ENCODE measurements at places on chromosomes 11 and 22.

- peak; percentile 8 for DNase-seq
Observed at GRCh38 chr11:95338430-95338991, 107.5 kb upstream of the SESN3 start.

DNA sequence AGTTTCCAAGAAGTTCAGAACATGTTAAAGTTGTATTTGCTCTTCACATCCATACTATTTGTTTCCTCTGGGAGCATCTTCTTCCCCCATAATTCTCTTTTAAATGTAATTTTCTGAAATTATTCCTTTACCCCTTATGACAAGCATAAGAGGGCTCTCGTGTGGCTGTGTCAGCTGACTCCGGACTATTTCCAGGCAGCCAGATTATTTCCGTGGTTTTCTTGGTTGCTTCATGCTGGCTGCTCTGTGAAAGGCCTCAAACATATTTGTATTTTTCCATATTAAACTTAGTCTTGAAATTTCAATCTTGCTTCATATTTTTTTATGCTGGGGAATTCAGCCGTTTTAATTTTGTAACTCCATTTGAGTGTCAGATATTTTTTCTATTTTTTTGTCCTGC lies 2.8 kb upstream of the MMP1 start:
- no peak for DNase-seq

DNA sequence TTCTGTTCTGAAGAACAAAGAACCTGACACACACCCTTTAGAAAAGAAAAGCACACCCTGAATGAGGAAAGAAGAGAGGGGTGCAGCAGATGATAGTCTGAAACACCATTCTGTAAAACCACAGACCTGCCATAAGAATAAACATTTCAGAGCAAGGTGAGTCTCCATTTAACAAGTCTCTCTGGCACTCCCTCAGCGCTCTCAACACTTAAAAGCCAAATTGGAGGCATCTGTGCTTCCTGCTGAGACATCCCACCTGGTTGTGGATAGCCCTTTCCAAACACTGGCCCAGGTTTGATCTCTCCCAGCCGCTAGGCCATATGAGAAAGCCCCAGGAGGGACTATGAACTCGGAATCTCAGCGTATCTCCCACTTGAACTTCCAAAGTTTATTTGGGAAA lies 36.3 kb downstream of the ETS1 start:
- no peak for DNase-seq

DNA sequence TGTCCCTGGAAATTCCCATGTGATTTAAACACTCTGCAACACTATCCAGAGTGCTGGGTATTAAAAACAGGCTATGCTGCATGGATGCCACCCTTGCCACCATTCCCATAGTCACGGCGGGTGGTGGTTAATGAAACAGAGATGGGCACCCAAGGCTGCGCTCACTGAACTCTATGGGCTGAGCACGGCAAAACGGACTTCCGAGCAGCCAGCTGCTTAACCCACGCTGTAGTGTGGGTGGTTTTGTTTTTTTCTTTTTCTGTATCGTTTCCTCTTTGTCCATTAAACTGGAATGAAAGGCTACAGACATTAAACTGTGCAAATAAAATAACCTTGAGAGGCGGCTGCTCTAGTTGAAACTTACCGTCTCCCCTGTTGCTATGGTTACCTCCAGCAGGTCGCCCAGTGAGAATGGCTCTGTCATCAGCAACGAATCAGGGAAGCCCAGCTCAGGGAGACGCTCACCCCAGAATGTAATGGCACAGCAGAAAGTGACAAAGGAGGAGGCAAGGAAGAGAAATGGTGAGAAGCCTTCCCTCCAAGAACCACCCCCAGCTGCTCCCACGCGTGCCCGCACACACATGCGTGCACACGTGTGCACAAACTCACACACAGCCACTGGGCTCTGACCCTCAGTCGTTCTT lies 102.1 kb downstream of the C11orf91 start:
- no peak for DNase-seq

DNA sequence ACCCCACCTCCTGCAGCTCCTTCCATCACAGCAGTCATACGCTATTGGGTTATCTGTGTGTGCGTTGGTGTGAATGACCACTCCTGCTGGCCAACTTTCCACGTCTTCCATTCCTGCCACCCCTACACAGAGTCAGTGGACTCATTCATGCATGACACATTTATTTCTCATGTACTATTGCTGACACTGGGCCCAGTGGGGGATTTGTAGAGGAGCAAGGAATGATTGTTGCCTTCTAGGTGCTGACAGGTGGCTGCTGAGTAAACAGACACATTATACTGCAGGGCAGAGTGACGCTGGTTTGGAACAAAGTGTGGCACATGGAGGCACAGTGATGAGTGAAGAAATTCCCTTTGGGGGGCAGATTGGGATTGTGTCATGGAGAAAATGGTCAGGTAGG lies 113.9 kb downstream of the CCDC81 start:
- DNase-seq = no peak

DNA sequence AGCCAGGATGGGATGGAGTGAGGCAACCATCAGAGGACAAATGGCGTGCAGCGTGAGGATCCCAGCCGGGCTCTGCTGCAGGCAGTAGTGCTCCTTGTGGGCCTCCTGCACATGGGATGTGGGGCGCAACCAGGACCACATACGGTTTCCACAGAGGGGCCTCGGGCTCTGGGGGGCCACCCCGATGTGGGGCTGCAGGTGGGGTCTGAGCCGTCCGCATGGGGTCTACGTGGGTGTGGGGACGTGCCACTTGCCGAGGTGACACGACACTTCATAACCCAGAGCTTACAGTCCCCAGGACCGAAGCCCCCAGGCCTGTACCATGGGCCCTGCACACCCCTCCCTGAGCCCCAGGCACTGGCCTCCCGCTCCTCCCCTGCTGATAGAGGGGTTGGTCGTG lies 10.8 kb downstream of the TTLL8 start:
- no peak for DNase-seq

- DNase-seq = peak; percentile 32
Observed at GRCh38 chr22:22168190-22168940, 76.2 kb upstream of the VPREB1 start.

GRCh38 chr11:70887542-70887827 lies 364.9 kb downstream of the SHANK2 start:
- DNase-seq = no peak

DNA sequence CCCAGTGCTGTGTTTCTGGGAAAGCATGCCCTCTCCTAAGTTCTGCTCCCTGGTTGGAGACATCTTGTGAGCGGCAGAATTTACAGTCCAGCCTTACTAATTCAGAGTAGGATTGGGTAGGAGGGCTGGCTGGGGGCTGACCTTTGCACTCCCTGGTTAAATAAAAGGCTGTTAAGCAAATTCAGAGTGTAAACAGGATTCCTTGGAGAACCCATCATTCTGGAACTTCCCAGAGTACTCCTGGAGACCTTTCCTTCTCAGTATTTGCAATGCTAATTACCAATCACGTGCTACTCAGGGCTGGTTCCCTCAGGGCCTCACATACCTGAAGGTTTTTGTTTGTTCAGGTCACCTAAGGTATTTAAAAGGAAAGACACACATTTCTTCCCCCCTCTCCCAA lies 340.2 kb downstream of the TBC1D22A start:
- no peak for DNase-seq

- no peak for DNase-seq
Observed at GRCh38 chr11:11510939-11511338, 110.9 kb downstream of the GALNT18 start.

DNA sequence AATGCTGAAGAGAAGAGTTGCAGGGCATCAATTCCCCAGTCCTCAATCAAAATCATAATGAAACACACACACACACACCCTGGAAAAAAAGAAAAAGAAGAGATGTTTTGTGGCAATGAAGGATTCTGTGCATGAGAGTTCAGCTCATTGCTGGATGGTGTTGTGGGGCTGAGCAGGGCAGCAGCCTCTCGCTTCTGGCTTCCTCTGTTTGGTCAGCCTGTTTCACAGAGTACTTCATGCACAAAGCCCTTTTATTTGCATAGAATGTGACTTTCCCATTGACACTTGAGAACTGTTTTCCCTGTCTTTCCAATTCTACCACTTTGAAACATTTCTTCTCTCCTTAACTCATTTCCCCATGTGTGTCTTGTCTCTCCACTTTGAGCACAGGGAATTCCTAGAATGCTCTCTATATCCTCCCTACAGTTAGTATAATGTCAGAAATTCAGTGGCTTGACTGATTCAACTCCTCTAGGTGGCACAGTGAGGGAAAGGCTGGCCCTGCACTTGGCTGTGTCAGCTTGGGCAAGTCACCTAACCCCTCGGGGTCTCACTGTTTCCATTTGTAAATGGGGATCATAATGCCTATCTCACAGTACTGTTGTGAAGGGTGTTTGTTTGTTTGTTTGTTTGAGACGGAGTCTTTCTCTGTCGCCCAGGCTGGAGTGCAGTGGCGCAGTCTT lies 25.4 kb upstream of the BSX start:
- no peak for DNase-seq

DNA sequence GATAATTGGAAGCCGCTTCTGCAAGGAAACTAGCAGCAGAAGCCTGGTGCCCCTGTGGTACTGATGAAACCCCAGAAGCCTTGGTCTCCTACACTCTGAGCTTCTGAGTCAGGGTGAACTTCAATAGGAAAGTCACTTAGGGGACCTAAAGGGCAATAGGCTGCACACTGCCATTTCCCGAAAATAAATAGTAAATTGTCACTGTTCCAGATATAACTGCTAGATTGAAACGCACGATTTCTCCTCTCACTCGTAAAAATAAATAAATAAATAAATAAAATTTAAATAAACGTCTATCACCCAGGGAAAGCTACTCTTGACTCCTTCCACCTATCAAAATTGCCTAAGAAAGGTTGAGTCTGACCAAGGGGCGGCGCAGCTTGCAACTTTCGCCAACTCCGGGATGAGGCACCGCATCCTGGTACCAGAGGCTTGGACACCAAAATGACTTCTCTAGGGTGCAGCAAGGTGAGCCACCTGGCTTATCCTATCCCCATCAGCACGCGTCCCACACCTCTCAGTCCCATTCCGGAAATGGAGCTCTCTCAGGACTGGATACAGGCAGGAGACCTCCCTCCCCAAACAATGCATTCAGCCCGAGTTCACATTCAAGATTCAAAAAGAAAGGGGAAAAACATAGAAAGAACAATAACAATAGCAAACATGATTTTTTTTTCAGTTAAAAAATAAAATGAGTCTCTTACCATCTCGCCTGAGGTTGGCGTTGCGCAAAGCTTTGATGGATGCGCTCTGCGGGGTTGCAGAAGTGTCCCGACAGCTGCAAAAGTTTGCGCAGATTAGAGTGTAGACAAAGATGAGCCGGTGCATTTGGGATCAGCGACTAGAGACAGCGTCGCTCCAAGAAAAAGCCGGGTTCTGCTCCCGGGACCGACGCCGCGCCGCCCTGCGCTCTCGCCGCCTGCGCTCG lies 583 bp downstream of the PDGFD start:
- peak; percentile 4 for DNase-seq

DNA sequence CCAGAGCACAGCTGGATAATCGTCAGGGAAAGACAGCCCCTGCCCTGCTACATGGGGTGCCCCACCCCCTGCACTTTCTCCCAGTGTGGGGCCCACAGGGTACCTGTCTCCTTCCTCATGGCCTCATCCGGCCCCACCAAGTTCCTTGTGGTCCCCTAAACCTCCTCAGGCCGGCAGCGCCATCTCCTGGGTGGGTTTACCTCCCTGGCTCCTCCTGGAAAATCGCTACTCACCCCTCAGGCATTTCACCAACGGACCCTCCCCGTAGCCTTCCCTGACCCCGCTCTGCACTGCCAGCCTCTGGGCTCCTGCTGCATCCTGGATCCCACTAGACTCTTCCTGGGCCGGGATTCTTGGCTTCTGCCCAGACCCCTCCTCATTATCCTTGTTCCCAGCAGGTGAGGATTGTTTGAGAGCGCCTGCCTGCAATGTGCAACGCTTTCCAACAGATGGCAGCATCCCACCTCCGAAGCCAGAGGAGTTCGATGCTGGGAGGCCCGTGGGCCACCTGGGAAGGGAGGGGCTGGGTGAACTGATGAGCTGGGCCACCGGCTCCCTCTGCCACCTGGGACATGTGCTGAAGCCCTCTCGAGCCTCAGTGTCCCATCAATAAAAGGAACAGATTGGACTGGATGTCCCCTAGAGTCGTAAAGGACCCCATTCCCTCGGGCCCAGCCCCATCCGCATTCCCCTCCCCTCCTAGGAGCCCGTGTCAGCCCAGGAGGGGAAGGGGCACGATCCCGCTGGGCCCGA lies 44.2 kb upstream of the TTLL12 start:
- peak; percentile 59 for DNase-seq

DNA sequence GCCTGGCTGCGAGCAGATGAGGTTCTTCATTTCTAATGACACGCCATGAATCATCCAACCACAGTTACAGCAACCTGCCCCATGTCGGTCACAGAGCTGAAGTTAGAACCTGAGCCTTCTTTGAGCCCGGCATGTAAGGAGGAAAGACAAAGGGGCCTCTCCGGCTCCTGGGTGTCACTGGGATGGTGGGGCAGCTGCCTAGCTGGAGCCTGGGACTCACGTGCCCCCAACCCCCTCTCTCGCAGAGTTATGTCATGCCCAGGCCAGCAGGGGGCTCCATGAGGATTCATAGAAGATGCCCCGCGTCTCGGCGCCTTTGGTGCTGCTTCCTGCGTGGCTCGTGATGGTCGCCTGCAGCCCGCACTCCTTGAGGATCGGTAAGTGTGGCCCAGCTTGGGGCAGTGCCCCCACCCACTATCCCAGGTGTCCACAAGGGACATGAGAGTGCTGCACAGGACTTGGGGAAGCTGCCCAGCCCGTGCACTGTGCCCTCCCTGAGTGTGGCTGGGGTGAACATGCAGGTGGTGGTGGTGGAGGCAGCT lies 148.5 kb downstream of the GRIK4 start:
- peak; percentile 46 for DNase-seq

- no peak for DNase-seq
Observed at GRCh38 chr22:27206374-27207133, 549.2 kb downstream of the MIAT start.

GRCh38 chr22:26122920-26123468 lies 46.3 kb upstream of the SEZ6L start:
- no peak for DNase-seq

GRCh38 chr11:43486141-43486540 lies 127.4 kb downstream of the TTC17 start:
- DNase-seq = no peak

DNA sequence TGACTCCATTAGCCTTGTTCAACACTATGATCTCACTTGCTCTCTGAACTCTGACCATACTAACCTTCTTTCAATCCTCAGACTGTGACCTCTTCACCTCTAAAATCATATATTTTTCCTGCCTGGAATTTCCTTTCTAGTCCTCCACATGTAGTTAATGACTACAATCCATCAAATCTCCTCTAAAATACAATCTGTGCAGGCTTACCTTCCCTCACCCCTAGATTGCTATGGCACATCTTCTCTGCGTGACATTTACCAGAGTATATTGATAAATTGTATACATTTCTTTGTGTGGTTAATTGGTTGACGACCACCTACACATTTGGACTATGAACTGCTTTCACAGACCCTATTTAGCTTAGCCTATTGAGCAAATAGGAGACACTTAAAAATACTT lies 1330.2 kb upstream of the TENM4 start:
- no peak for DNase-seq

DNA sequence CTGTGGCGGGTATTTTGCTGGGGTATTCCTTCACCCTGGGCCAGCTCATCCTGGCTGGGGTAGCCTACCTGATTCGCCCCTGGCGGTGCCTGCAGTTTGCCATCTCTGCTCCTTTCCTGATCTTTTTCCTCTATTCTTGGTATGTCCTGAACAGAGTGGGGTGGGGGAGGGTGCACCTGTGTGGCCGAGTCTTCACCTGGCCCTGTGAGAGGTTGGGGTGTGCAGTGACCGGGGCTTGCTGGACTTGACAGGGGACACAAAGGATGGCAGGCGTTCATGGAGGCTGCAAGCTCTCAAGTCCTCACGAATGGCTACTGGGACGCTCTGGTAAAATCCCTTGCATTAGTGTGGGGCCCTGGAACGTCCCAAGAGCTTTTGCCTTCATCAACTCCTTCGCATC lies 39.3 kb downstream of the CAPN1 start:
- DNase-seq = no peak

- no peak for DNase-seq
Observed at GRCh38 chr11:109914038-109914437, 179.2 kb upstream of the ZC3H12C start.

Measured in suppressor macrophage (primary cell).